Placental pericyte (primary cell): ENCODE measurements at places on chromosomes 4 and X. TPM values are rescaled to one million over a fixed set of nuclear protein-coding genes. Genes with fewer than 3 reads are reported as not detected.

CCDC120 gene
- total RNA-seq: 0.57 and 1.1 TPM in 2 replicates

ANKRD50 gene
- total RNA-seq: 25.2 and 56.3 TPM in 2 replicates

LRIT3 gene
- under 0.01 TPM in 1 of 2 replicates, not detected in the other for total RNA-seq

GPR82 gene
- total RNA-seq: not detected in 2 replicates

RASGEF1B gene
- not detected in 2 replicates for total RNA-seq

ZCCHC18 gene
- under 0.01 and 0.29 TPM in 2 replicates for total RNA-seq

VSIG1 gene
- not detected in 2 replicates for total RNA-seq

SFRP2 gene
- total RNA-seq: 1.4 TPM in 1 of 2 replicates, not detected in the other

GPM6B gene
- total RNA-seq: 0.14 TPM in 1 of 2 replicates, not detected in the other

CYLC1 gene
- not detected in 2 replicates for total RNA-seq

RHOH gene
- 0.44 TPM in 1 of 2 replicates, not detected in the other for total RNA-seq

CACNA1F gene
- not detected in 2 replicates for total RNA-seq

FABP2 gene
- not detected in 2 replicates for total RNA-seq

ATP1B4 gene
- not detected in 2 replicates for total RNA-seq

UGT2B11 gene
- total RNA-seq: not detected in 2 replicates

POU3F4 gene
- not detected in 2 replicates for total RNA-seq

ADGRL3 gene
- under 0.01 TPM in 1 of 2 replicates, not detected in the other for total RNA-seq

DAPP1 gene
- not detected in 2 replicates for total RNA-seq

SHOX gene
- total RNA-seq: not detected in 2 replicates

PABPC1L2B gene
- not detected in 2 replicates for total RNA-seq

MOB1B gene
- total RNA-seq: 7.2 and 16.6 TPM in 2 replicates

IL21 gene
- total RNA-seq: not detected in 2 replicates

SLC10A4 gene
- not detected in 2 replicates for total RNA-seq

TMEM187 gene
- 5.9 and 8.0 TPM in 2 replicates for total RNA-seq

ATP8A1 gene
- under 0.01 and 2.4 TPM in 2 replicates for total RNA-seq

MEPE gene
- total RNA-seq: not detected in 2 replicates

GABRG1 gene
- not detected in 2 replicates for total RNA-seq

CT45A2 gene
- not detected in 2 replicates for total RNA-seq

SYTL4 gene
- 3.7 and 4.0 TPM in 2 replicates for total RNA-seq

TMEM271 gene
- not detected in 2 replicates for total RNA-seq

CT83 gene
- total RNA-seq: not detected in 2 replicates

BMPR1B gene
- total RNA-seq: under 0.01 and 0.72 TPM in 2 replicates

SPATA4 gene
- 0.29 and 0.44 TPM in 2 replicates for total RNA-seq

APBB2 gene
- 126 and 191 TPM in 2 replicates for total RNA-seq

AFF2 gene
- total RNA-seq: 0.66 and 0.72 TPM in 2 replicates

SOWAHD gene
- total RNA-seq: 0.22 TPM in 1 of 2 replicates, not detected in the other

BEND4 gene
- not detected in 2 replicates for total RNA-seq

SLITRK4 gene
- total RNA-seq: 0.22 and 7.0 TPM in 2 replicates

VEGFD gene
- total RNA-seq: 0.14 TPM in 1 of 2 replicates, not detected in the other

JADE3 gene
- total RNA-seq: 2.6 and 5.5 TPM in 2 replicates

ATP5ME gene
- 31.9 and 97.8 TPM in 2 replicates for total RNA-seq

MTNR1A gene
- 0.14 TPM in 1 of 2 replicates, not detected in the other for total RNA-seq

CT45A6 gene
- total RNA-seq: not detected in 2 replicates

PAGE1 gene
- not detected in 2 replicates for total RNA-seq

DCAF8L2 gene
- total RNA-seq: not detected in 2 replicates

KCND1 gene
- under 0.01 and 0.14 TPM in 2 replicates for total RNA-seq

MAGEB3 gene
- not detected in 2 replicates for total RNA-seq

RGN gene
- total RNA-seq: 1.1 TPM in 1 of 2 replicates, not detected in the other

PDCL2 gene
- total RNA-seq: not detected in 2 replicates

MCF2 gene
- total RNA-seq: not detected in 2 replicates

GAGE12F gene
- total RNA-seq: not detected in 2 replicates
